ENCODE measurements at places on chromosomes 16 and 17. TPM values are rescaled to one million over a fixed set of nuclear protein-coding genes. Genes with fewer than 3 reads are reported as not detected.

GRCh38 chr16:10941127-10941933 is 938 bp downstream of the DEXI start:
- DNase-seq: no peak

GRCh38 chr16:68700831-68701230 is 36.3 kb upstream of the CDH1 start:
- DNase-seq: no peak

- peak; percentile 65 for DNase-seq
Measured at GRCh38 chr16:58451945-58452401, 48.0 kb upstream of the NDRG4 start.

DNA sequence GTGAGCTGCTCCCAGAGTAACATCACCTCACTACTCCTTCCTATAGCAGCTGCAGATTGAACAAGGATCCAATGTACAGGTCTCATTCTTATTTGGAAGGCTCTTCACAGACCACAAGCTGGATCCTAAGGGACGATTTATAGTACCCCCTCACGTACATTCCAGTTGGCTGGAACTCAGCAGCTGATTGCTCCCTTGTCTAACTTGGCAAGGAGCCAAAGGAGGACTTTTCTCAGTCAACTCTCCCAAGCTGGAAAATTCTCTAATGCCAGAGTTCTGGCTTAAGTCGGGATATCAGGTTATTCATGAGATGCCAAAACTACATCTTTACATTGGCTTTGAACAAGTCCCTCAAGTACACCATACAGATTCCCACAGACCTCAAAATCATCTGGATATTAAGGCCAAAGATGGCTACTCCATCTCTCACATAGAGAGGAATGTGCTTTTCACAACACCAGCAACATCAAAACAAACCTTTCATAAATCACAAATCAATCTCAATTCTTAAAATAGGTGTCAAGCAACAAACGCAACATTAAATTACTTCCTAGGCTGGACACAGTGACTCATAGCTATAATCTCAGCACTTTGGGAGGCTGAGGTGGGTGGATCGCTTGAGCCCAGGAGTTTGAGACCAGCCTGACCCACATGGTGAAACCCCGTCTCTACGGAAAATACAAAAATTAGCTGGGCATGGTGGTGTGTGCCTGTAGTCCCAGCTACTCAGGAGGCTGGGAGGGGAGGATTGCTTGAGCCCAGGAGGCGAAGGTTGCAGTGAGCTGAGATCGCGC is 39.3 kb downstream of the SMG6 start:
- DNase-seq: no peak

The MCRIP2 gene
- 26.9 TPM for total RNA-seq

- DNase-seq: no peak
Measured at GRCh38 chr16:84794186-84794585, 25.6 kb upstream of the CRISPLD2 start.

- DNase-seq: peak; percentile 90
Measured at GRCh38 chr17:33012522-33013033, 20.9 kb downstream of the SPACA3 start.

DNA sequence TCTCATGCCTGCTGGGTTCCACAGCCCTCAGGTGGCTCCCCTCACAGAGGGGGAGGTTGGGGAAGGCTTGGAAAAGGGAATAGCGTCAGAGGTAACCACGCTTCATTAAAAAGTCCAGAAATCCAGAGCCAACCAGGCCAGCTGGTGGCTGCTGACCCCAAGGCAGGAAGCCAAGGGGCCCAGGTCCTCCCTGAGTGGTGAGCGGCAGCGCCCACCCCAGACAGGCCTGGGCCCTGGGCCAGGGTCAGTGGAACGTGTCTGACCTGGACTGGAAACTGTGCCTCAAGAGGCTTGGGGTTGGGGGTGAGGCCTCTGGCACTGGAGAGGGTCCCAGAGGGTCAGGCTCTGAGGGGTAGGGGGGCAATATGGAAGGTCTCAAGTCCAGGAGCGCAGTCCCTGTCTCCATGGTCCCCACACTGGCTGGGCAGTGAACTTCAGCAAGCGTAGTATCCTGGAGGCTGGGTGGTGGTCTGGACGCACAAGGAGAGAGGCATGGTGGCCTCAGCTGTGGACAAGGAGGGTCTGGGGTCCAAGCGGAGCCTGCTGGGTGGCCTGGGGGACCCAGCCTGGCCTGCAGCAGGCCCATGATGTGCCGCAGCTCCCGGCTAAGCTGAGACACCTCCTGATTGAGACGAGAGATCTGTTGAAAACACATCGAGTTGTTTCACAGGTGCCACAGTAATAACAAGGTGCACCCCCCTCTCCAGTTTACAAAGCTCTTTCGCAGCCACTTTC is 5.2 kb upstream of the RAB5C start:
- no peak for DNase-seq

GRCh38 chr17:41767324-41768042 is 19.0 kb downstream of the JUP start:
- DNase-seq: no peak

The ALDH3A1 gene
- total RNA-seq: not detected

GRCh38 chr17:77319211-77320043 is 178.7 kb downstream of the SEC14L1 start:
- DNase-seq: peak; percentile 88

GRCh38 chr17:61410141-61411010 is 10.7 kb downstream of the TBX2 start:
- peak; percentile 82 for DNase-seq

DNA sequence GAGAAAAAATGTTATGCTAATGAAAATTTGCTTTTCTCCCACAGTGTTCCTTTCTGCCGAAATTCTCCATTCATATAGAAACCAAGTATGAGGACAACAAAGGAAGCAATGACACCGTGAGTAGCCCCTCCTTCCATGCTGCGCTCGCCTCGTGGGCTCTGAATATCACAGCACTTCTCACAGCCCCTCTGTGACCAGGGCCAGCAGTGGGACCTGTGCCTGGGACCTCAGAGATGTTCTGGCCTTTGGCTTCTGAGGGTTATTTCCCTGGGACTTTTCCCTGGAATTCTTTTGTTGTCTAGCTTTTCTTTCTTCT is 139.6 kb upstream of the NOL11 start:
- DNase-seq: no peak

GRCh38 chr16:17106243-17106791 is 364.4 kb downstream of the XYLT1 start:
- no peak for DNase-seq

DNA sequence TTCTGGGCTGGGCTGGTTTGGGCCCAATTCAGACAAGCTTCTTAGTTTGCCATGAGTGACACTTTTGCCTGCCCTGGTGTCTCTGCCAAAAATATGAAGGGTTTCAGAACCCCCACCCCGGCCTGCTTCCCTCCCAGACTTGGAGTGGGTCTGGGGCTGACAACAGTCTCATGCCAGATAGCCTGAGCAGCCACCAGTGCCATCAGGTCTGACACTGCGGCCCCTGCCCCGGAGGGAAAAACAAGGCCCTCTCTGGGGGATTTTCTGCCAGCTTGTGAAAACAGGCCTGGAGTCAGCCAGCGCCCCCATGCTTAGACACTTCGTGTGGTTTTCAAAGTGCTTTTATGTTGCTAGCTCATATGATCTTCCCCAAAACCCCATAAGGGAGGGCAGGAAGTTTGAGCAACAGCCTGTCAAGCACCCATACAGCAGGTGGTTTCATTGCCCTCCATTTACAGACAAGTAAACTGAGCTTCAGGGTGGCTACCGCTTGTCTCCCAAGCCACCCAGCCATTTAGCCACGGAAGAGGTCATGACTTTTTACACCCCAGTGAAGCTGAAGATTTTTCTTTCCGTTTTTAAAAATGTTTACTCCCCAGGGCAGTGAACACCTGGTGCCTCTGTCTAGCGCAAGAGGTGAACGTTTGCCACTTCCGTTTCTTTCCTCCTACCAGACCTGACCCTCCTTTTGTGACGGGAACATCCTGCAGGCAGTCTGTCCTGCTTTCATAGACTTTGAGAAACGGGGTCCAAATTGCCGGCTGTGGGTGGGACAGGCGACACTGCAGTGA is 300.6 kb downstream of the SEC14L1 start:
- DNase-seq: no peak

- DNase-seq: peak; percentile 55
Measured at GRCh38 chr17:42180922-42181850, at the start of gene KCNH4. Gene KCNH4, minus strand, starts transcription at chr17:42181142. Its CDS starts 197 bp downstream, at chr17:42180945.

GRCh38 chr16:84366208-84366607 is 2.1 kb upstream of the ATP2C2 start:
- DNase-seq: no peak

The SRCIN1 gene
- 0.10 TPM for total RNA-seq

The PIGQ gene
- 41.5 TPM for total RNA-seq

DNA sequence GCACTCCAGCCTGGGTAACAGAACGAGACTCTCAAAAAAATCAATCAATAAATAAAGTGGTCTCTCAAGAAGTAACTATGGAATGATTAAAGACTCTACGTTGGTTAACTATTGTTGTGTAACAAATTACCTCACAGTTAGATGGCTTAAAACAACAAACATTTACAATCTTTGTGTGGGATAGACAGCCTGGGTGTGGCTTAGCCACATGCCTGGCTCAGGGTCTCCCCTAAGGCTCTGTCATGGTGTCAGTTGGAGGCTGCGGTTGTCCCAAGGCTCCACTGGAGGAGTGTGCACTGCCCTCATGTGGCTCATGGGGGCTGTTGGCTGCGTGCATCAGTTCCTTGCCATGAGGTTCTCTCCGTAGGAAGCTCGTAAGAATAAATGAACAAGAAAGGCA is 294.5 kb downstream of the SNX29 start:
- peak; percentile 2 for DNase-seq

- DNase-seq: peak; percentile 42
Measured at GRCh38 chr17:27651411-27652345, 20.7 kb downstream of the LGALS9 start.

The DNAI2 gene
- not detected for total RNA-seq

DNA sequence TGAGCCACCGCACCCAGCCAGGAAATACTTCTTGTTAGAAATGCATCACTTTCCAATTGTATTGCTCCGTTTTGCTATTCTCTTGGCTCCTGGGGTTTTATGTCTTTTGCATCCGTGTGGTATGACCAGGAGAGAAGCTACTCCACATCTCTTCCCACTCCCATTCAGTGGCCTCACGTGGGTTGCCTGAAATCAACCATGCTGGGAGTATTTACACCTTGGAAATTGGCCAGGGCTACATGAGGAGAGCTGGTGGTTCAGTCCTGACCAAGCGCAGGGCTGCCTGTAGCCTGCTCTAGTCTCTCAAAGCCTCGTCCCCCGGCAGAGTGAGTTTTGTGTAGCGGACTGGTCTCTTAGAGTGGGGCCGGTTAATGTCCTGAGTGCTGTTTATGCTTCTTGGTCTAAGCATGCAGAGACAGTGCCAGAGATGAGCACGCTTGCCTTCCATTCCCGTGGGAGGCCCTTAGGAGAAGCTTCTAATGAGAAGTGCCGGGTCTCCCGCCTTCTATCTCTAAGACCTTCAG is 3.8 kb downstream of the WFDC1 start:
- DNase-seq: no peak

GRCh38 chr16:4320571-4321137 is 4.8 kb downstream of the GLIS2 start:
- DNase-seq: no peak

The HAP1 gene
- not detected for total RNA-seq

DNA sequence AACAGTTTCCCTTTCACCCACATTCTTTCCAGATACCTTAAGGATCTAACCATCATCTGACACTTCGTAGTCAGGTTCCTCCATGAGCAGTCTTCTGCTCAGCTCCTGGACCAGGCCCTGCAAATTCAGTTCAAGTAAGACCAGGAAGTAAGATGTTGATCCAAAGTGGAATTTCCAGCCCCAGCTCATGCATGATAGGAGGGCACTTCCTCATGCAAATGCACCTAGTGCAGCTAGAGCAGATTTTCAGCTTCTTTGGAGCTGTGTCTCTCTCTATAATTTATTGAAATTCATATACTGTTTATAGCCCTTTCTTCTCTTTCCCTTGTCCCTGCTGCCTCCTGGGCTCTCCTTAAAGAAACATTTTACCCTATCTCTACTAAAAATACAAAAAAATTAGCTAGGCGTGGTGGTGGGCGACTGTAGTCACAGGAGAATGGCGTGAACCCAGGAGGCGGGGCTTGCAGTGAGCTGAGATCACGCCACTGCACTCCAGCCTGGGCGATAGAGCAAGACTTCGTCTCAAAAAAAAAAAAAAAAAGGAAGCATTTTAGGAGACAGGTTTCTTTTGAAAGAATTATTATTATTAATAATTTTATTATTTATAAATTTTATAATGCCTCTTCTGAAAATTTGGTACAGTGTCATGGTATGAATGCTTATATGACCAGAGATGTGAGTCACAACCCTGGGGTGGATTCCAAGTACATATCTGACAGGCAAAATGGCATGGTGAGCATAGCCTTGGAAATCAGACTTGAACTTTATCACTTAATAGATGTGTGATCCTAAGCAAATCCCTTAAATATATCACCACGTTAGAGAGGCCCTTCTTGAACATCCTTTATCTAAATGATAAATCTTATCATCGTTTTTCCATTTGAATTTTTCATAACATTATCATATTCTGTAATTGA is 94.3 kb downstream of the SSH2 start:
- peak; percentile 35 for DNase-seq

The ABCC11 gene
- total RNA-seq: 0.15 TPM

DNA sequence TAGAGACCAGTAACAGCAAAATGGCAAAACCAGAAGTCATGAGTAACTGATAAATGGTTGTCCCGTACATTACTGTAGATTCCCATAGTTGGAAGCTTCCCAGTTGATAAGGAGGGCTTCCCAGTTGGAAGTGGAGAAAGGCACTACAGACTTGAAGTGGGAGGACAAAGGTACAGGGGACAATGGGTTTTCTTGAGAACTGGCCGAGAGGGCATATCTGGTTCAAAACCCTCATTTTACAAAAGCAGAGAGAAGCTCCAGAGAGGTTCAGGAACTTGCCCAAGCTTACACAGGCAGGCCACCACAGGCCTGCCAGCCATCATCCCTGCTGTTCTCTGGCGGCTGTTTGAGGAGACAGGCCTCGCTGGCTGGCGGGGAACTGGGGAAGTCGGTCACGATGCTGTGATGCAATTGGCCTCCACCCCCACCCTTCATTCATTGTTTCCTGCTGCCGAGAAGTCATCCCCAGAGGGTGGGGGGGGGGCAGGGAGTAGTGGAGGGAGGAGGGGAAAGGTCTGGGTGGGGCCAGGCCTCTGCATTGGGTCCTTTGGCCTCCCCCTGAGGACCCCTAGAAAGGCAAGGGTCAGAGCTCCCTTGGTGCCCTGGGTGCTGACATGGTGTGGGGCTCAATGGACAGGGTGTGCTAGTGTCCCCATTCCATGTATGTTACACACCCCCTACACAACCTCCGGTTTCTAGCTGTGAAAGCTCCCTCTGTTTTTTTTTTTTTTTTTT is 3.0 kb downstream of the UBALD2 start:
- peak; percentile 48 for DNase-seq

The CLEC19A gene
- total RNA-seq: not detected

- DNase-seq: peak; percentile 34
Measured at GRCh38 chr17:50134206-50135110, 4.5 kb upstream of the SAMD14 start.

The NR1D1 gene
- total RNA-seq: 14.9 TPM
